Activated CD4-positive, CD25-positive, alpha-beta regulatory T cell treated with anti-CD3 and anti-CD28 coated beads, Interleukin-2, amount 50 U/mL, for 16 hours (primary cell): ENCODE measurements at places on chromosomes 5 and 9.

GRCh38 chr5:88401686-88402085 is 133.0 kb upstream of the TMEM161B start:
- DNase-seq, result no peak

GRCh38 chr5:10291692-10292339 is 15.9 kb downstream of the CMBL start:
- no peak for DNase-seq

GRCh38 chr9:134625361-134626068 is 16.1 kb upstream of the COL5A1 start:
- DNase-seq, result no peak

GRCh38 chr5:169201597-169201996 is 99.3 kb downstream of the SLIT3 start:
- no peak for DNase-seq

GRCh38 chr5:67038817-67039603 is 157.6 kb downstream of the CD180 start:
- DNase-seq, result no peak

DNA sequence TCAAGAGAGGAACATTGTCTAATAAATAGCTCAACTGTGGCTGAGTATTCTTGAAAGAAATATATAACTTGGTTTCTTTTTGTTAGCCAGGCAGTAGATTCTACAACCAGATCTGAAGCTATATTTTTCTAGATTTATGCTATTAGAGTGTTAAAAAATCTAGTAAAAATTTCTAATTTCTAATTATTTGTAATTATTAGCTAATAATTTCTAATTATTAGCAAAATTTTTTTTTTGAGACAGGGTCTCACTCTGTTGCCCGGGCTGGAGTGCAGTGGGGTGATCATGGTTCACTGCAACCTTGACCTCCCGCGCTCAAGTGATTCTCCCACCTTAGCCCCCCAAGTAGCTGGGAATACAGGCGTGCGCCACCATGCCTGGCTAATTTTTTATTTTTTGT is 2.8 kb downstream of the RAD17 start:
- DNase-seq, result no peak
